ENCODE measurements at places on chromosomes 2 and 18. TPM values are rescaled to one million over a fixed set of nuclear protein-coding genes. Genes with fewer than 3 reads are reported as not detected.

The CXCR2 gene
- 0.25 TPM for total RNA-seq

The FBXO36 gene
- total RNA-seq: 1.7 TPM

The FBXO11 gene
- total RNA-seq: 50.3 TPM

The PRSS56 gene
- total RNA-seq: not detected

The RGPD4 gene
- not detected for total RNA-seq

The CDK5R2 gene
- not detected for total RNA-seq

The YES1 gene
- 15.3 TPM for total RNA-seq

The CYS1 gene
- 0.46 TPM for total RNA-seq

The NTSR2 gene
- total RNA-seq: not detected

The VWC2L gene
- total RNA-seq: not detected

The TBR1 gene
- 0.02 TPM for total RNA-seq

The TMEM169 gene
- total RNA-seq: 1.6 TPM

The SULT1C2 gene
- not detected for total RNA-seq

- no peak for DNase-seq
Measured at GRCh38 chr2:53654396-53654795, 113.2 kb upstream of the CHAC2 start.

- DNase-seq: no peak
Measured at GRCh38 chr2:219297766-219298456, 11.3 kb downstream of the PTPRN start.

DNA sequence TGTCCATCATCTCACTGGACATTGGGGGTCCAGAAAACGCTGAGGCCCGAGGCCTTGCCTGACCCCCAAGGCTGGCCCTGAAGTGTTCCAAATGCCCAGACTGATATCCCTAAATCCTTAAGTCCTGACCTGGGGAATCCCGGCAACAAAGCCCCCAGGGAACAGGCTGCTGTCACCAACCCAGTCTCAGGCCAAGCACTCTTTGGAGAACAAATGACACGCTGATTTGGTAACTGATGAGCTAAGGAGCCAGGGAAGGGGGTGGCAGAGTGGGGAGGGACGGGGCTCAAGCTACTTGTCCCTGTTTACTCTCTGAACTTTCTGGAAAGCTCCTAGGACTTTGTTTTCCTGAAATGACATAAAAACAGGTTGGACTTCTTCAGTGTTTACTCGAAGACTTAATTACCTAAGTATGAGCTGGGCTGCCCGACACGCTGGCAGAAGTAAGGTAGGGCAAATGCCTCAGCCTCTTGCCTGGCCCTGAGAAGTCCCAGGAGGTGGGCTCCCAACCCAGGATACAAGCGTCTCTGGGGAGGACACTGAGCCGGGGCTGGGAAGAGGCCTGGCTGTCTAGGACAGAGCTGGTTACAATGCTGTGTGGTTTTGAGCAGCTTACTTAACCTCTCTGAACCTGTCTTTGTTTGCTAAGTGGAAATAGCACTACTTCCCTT is 105.5 kb upstream of the GLI2 start:
- DNase-seq: no peak

GRCh38 chr18:62781893-62782292 is 66.6 kb downstream of the PHLPP1 start:
- no peak for DNase-seq

GRCh38 chr18:63253014-63253413 is 66.6 kb downstream of the BCL2 start:
- no peak for DNase-seq

GRCh38 chr18:79395761-79396404 is at the start of gene NFATC1:
Gene NFATC1 (plus strand): TSS chr18:79395930. CDS start chr18:79396225, 295 bp downstream.
- DNase-seq: peak; percentile 88

DNA sequence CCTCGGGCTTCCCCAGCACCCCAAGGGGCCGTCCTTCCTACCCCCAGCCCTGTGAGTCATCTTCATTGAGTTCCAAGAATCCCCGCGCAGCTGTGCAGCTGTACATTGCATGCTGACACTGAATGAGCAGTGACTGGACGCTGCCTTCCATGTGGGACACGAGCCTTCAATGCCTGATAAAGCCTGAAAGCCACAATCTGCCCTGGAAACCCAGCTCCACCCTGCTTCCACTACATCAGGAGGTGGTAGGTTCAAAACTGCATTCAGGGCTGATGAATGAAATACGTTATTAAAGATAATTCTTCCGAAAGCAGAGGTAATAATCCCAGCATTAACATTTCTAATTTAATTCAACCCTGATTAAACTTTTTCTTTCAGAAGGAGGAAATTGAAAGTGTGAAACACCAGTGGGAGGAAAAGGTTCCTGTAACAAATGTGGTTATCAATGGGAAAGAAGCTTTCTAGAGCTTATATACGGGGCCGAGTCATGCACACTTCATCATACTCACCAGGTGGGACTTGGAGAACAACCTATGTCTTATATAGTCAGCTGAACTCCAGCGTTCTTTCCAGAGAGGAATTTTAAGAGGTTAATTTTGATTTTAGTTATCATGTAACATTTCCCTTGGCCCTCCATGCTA is 360.1 kb downstream of the LPIN1 start:
- DNase-seq: peak; percentile 54

DNA sequence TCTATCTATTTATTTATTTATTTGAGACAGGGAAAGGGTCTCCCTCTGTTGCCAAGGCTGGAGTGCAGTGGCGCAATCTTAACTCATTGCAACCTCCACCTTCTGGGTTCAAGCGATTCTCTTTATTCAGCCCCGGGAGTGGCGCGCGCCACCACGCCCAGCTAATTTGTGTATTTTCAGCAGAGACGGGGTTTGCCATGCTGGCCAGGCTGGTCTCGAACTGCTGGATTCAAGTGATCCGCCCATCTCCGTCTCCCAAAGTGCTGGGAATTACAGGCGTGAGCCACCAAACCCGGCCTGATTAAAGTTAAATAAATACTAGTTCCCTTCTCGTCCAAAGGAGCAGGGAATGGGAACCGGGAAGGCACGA is 4.2 kb upstream of the CTDSP1 start:
- DNase-seq: no peak

DNA sequence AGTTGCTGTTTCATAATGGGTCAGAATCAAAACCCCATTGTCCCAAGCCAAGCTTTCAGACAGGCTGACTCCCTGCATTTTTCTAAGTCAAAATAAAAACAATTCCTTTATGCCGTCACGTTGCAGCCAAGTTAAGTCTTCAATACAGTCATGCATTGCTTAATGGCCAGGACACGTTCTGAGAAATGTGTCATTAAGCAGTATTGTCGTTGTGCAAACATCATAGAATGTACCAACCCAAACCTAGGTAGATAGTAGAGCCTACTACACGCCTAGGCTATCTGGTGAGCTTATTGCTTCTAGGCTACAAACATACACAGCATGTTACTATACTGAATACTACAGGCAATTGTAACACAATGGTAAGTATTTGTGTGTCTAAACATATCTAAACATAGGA is 160.4 kb upstream of the FOSL2 start:
- DNase-seq: no peak

DNA sequence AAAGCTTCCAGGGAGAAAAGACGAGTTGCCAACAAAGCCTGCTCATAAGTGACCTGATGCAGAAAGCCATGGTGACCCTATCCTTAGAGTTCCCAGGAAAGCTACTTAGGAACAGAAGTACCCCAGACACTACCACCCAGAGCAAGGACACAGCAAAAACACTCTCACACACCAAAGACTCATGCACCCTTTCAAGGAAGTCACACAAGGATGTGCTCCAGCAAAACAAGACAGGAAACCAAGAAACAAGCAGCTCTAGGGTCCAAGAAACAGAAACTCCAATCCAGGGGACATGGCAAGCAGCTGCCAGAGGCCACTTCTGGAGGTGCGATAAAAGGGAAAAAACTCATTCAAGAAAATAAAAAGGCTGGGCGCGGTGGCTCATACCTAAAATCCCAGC is 5.7 kb downstream of the KIF1A start:
- no peak for DNase-seq

DNA sequence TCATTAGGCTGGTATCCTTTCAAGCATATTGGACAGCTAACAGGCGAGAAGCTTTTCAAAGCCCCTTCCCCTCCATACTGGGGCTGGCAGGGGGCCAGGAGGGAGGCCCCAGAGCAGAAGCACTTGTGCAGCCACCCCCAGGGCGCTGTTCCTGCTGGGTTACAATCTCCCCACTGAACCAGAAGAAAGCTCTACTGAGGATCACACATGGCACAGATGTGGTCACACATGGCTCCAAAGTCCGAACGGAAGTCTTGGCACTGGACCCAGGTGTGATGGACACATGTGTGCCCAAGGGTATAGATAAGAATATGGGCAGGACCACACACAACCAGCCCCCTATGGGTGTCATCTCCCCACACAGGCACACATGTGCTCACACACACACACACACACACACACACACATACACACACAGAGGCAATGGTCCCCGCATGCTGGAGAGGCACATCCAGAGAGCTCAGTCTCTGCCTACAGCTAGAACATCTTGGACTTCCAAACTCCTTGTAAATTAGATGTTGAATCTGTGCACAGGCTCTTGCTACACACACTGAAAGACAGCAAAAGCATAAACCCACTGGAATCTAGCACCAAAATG is 56.4 kb downstream of the TTC32 start:
- DNase-seq: no peak

- no peak for DNase-seq
Measured at GRCh38 chr2:208937521-208937920, 486.3 kb upstream of the MAP2 start.

- no peak for DNase-seq
Measured at GRCh38 chr2:96821113-96821675, 5.1 kb downstream of the CNNM3 start.

DNA sequence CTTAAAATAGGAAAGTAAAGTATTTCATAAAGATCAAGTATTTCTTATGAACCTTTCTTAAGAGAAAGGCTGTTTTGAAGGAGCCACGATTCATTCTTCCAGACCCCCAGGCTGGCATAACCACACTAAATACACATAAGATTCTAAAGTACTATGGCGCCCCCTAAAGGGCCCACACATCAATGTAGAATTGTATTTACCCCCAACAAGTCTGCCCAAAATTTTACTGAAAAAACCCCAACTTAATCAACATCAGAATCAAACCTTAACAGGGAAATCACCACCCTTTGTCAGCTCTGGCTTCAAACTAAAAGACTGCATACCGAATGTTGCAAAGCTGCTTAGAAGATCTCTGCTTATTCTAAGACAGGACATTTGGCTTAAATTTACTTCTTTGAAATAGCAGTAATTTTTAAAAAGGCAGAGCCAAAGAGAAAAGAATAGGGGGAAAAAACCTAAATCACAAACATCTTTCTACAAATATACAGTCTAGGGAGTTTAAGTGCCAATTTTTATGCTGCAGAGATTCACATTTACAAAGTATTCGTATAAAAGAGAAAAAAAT is 20.4 kb upstream of the BCL2 start:
- peak; percentile 41 for DNase-seq

DNA sequence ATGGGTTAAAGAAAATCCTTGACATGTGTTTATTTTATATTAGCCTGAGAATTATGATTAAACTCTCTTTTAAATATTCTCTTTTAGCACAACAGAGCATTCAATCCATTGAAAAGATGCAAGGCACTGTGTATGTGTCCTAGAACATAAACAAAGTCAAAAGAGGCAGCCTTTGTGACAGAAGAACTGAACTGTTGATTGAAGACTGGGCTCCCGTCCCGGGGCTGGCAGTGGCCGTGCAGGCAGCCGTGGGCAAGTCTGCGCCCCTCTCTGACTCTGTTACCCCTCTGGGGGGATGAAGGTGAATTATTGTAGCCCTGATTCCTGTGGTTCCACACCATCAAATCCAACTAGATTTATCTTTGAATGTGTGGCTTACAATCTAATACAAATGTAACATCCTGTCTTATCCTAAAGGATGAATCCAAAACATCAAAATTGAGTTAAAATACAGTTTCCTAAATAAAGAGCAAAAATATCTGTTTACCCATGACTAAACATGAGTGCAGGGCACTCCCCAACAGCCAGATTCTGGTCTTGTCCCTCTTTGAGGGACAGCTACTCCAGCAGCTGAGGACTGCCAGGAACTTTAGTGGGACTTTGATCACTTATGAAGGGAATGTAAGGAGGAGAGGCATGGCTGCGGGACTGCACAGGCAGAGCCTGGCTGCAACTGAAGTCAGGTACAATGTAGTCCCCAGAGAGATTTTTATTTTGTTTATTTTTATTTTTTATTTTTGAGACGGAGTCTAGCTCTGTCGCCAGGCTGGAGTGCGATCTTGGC is 37.3 kb upstream of the SH3BP4 start:
- DNase-seq: no peak

GRCh38 chr2:143246815-143247744 is 117.9 kb downstream of the ARHGAP15 start:
- no peak for DNase-seq

DNA sequence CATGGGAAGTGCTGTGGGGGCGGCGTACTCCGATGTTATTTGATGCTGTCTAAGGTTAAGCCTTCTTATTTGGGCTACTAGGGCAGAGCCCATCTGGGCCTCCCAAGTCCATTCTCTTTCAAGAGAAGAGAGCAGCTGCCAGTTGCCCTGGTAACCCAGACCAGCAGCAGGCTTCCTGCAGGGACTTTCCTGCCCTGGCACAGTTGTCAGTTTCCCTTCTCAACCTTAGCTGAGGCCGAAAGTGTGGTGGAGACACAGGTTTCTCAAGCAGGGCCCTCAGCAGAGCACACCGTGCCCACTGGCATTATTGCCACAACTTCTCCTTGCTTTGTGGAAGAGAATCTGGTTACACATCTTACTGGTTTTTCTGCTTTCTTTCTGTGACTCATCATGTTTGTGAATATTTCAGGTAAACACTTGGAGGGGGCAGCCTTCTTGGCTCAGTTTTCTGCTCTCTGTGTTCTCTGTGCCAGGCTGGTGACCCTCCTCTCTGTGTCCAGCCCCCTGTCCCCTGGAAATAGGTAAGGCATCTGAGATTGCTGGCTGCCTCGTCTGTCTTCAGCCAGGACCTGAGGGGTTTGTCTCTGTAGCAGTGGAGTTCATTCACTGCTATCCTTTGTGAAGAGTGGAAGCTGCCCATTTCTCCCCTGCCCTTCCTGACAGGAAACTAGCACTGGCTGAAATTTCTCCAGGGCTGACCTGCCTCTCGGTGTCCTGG is 111.0 kb downstream of the B3GNT2 start:
- peak; percentile 64 for DNase-seq

GRCh38 chr2:175430236-175430635 is 248.7 kb upstream of the ATP5MC3 start:
- DNase-seq: no peak
